NCI-H1436 treated with DMSO at 0.1 percent for 48 hours (cell line): ENCODE measurements at places on chromosomes 3 and 15.
A peak's percentile ranks its signal among the peaks of the same experiment; 100 is the strongest.

DNA sequence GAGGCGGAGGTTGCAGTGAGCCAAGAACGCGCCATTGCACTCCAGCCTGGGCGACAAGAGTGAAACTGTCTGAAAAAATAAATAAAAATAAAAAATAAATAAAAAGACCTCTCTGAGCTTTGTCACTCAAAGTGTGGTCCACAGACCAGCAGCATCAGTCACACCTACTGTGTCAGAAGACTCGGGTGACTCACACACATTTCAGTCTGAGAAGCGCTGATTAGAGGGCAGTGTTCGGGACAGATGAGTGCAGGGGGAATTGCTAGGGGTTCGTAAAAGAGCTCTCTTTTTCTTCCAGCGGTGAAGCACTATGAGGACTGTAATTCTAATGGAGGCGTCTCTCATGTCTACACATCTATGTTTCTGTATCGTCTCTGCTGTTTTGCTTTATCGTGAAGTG lies 5.7 kb downstream of the PODXL2 start:
- DNase-seq: no peak

- no peak for DNase-seq
These were observed 526.7 kb upstream of the NAALADL2 start for GRCh38 chr3:174332391-174332790.

- DNase-seq: no peak
These were observed 135.8 kb upstream of the ANKRD28 start for GRCh38 chr3:15933439-15934139.

GRCh38 chr15:64153480-64154367 lies 2.2 kb downstream of the SNX22 start:
- DNase-seq: peak; percentile 77

- no peak for DNase-seq
These were observed 40.9 kb upstream of the EPHB1 start for GRCh38 chr3:134753999-134754742.

DNA sequence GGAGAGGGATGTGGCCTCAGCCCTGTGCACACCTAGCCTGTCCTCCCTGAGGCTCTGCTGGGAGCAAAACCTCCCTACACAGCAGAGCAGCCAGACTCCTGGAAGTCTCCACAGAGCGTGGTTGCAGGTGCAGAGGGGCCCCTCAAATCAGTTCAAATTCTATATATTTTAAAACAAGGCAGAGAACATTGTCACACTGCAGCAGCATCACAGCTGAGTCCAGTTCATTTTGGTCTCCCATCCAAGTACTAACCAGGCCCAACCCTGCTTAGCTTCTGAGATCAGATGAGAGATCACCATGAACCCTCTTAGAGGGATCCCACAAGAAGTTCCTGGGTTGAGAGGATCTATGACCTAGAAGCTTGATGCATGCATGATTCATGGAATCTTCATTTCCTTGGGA lies 331.0 kb upstream of the RGMA start:
- DNase-seq: no peak

DNA sequence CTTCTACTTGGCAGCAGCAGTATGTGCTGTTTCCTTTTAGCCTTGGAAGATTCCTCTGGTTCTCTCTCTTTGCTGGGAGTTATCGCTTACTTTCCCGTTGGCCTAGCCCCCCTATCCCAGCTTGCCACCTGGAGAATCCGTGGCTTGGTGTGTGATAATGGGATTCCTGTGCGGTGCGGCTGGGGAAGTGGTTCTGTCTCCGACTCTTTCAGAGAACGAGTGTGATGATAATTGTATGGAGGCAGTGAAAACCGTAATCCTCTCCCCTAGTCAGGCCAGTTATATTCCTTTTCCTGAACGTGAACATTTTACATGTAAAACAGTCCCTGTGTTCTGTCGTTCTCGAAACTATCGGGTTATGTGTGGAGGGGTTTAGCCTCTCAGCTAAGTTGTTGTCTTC lies 300.1 kb upstream of the C2CD4B start:
- no peak for DNase-seq

- DNase-seq: no peak
These were observed 48.6 kb downstream of the KCNMB2 start for GRCh38 chr3:178584722-178585380.

DNA sequence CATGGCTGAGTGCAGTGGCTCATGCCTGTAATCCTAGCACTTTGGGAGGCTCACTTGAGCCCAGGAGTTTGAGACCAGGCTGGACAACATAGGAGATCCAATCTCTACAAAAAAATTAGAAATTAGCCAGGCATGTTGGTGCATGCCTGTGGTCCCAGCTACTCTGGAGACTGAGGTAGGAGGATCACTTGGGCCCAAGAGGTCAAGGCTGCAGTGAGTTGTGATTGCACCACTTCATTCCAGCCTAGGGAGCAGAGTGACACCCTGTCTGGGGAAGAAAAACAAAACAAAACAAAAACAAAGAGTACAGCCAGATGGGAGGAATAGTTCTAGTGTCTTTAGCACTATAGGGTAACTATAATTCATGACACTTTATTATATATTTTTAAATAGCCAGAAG lies 26.2 kb upstream of the COMMD4 start:
- no peak for DNase-seq

DNA sequence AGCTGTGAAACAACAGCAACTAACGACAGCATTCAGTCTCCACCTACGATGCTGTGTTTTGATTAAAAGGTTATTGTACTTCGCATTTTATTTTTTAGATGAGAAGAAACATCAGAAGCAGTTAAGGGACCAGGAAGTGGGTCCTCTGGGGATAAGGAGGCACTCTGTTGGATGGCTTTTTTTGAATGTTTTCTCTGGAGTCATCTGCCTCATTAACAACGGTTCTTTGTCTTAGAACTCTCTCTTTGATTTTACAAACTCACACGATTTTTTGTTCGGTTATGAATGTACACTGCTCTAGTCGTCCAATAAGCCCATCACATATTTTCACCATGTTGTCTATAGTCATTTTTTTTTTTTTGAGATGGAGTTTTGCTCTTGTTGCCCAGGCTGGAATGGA lies 36.0 kb upstream of the ARPIN start:
- DNase-seq: no peak

DNA sequence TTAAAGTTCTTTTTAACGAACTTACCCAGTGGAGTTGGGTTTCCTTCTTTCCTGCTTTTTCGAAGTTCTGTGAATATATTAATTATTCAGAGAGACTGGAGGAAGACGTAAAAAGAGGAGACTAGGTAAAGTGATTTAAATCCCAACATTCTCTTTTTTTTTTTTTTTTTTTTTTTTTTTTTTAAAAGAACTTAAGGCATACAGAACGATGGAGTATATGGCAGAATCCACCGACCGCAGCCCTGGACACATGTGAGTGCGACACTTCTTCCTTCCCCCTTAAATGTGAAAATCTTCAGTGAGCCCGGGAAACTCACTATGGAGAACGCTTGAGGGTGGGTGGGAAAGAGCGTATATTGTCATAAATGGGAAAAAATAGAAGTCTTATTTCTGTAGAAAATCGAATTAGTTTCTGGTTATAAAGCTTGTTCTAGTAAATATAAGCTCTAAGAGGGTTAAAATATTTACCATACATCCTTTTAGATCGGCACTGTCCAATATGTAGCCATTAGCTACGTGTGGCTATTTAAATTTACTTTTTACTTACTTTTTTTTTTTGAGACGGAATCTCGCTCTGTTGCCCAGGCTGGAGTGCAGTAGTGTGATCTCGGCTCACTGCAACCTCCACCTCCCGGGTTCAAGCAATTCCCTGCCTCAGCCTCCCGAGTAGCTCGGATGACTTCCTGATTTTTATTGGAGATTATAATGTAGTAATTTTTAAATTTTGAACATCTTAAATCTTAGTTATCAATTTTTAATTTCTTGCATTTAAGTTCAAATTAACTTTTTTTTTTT lies 892 bp downstream of the NMD3 start:
- no peak for DNase-seq

DNA sequence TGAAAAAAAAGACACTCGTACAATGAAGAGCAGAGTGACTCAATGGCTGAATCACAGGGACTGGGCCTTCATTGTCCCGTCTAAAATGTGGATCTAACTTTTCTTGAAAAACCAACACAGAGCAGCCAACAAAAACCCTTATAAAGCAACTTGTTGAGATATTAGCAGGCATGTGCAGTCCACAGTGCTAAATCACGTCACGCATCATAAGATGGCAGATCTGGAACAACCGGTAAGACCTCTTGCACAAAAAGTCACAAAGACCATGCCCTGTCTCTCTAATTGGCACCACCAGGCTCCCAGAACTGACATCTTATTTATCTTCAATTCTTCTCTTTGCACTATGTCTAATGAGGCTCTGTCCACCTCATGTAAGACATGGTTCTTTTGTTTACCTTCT lies 177.0 kb downstream of the MAGI1 start:
- DNase-seq: no peak

GRCh38 chr3:40068636-40069035 lies 240.9 kb upstream of the EIF1B start:
- no peak for DNase-seq

DNA sequence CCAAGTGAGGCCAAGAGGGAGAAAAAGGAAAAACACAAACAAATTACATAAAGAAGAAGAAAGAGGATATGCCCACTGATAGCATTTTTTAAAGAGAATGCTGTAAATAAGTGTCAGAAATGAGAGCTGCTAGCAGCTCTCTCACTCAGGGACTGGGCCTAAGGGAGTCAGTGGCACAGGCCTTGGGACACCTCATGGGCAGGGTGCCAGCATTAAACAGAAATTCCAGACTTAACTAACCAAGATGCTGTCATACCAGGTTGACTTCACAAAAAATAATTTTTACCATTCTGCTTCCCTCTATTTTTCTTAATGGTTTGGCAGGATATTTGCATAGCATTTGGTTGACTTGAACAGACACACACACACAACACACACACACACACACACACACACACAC lies 92.3 kb upstream of the ADAMTSL3 start:
- no peak for DNase-seq

DNA sequence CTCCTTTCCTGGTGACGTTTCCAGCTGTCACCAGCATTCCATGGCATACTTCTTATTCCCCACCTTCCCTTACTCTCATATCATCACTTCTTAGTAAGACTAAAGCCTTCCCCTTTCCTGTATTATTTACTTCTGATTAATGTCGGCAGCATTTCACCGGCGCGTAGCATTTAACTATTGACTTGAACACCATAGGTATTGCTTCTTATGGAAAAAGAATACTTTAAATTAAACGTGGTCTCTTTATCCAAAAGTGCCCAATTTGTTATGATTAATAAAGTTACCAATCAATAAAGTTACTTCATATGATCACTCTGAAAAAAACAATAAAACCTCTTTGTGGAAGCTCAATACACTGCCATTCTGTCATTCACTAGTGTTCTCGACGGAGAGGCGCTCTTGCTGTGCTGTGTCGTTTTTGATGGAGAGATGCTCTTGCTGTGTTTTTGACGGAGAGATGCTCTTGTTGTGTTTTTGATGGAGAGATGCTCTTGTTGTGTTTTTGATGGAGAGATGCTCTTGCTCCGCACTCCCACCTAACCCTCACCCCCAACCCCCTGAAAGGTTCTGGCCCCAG lies 165.0 kb downstream of the XXYLT1 start:
- DNase-seq: no peak

DNA sequence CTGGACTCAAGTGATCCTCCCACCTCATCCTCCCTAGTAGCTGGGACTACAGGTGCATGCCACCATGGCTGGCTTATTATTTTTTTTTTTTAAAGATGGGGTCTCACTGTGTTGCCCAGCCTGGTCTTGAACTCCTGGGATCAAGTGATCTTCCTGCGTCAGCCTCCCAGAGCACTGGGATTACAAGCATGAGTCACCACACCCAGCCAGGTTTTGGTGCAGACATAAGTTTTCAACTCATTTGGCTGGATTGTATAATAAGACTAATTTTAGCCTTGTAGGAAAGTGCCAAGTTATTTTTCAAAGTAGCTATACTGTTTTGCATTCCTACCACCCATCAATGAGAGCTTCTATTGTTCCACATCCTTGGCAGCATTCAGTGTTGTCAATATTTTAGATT lies 32.1 kb downstream of the BUB1B start:
- no peak for DNase-seq

- DNase-seq: no peak
These were observed 279.3 kb upstream of the LRRFIP2 start for GRCh38 chr3:37453393-37454389.

GRCh38 chr15:40312370-40313158 lies 4.8 kb upstream of the PLCB2 start:
- DNase-seq: no peak

GRCh38 chr15:93897377-93897776 lies 334.0 kb upstream of the MCTP2 start:
- DNase-seq: no peak

GRCh38 chr3:190581041-190581541 lies 67.2 kb downstream of the IL1RAP start:
- no peak for DNase-seq

DNA sequence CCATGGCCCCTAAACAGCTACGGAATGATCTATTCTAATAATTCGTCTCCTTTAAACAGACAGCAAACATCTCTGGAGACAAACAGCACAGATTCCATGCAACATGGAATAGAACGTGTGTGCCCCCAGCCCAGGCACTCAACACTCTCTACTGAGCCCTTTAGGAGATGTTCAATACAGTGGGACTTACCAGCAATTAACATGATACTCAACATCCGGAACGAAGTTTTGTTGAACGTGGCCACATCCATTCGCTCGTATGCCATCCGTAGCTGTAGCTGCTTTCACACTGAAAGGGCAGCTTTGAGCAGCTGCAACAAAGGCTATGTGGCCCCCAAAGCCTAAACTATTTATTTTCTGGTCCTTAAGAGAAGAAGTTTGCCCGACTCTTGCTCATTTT lies 3.5 kb downstream of the ADAMTS17 start:
- DNase-seq: no peak

DNA sequence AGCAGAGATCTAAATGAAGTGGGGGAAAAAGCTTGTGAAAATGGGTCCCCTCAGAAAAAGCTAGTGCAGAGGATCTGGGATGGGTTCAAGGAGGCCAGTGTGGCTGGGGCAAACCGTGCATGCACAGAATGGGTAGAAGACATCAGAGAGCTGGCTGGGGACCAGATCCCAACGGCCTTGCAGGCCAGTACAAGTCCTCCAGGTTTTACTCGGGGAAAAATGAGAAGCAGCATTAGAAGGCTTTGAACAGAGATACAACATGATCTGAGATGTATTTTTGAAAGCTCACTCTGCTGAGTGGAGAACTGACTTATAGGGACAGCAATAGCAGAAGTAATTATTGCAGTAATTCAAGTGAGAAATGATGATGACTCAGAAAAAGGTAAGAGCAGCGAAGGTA lies 114.5 kb downstream of the HERC1 start:
- DNase-seq: no peak
